ENCODE measurements at places on chromosomes 3 and 15. TPM values are rescaled to one million over a fixed set of nuclear protein-coding genes. Genes with fewer than 3 reads are reported as not detected.

DNA sequence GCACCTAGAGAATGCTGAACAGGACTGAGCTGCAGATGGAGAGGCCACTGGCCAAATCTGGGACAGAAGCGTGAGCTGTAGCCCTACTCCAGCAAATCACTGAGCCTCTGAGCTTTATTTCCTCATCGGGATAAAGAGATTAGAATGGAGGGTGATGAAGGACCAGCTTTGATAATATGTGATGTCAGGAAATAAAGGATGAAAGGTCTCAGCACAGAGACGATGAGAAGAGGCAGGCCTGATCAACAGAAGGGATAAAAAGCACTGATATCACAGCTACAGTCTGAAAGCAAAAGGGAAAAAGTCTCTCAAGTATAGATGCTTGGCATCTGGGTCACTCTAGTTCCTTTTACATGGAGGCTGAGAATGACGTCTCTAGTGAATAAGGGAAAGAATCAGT lies 70.0 kb downstream of the DHX30 start:
- ATAC-seq: no peak

- ATAC-seq: no peak
Observed at GRCh38 chr3:79885407-79885806, 117.6 kb upstream of the ROBO1 start.

- ATAC-seq: no peak
Observed at GRCh38 chr3:153291059-153291685, 129.1 kb downstream of the RAP2B start.

DNA sequence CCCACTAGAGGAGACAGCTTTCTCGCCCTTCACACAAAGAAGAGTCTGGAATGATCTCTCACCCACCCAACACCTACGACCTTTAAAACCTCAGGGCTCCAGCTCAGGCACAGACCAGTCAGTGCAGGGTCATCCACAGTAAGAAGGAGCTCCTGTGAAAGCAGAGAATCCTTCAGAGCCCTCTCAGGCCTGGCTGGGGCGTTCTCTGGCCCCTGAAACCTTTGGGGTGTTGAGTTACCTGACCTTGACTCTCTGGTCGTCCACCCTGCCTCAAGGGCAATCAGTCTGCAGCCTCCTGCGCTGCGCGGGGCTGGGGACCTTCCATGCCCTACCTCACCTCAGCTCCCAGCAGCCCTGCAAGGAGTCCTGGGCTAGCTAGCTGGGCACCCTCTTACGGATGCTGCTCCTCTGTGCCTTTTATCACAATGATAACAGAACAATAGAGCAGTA lies 106.2 kb downstream of the ADCY5 start:
- ATAC-seq: no peak

DNA sequence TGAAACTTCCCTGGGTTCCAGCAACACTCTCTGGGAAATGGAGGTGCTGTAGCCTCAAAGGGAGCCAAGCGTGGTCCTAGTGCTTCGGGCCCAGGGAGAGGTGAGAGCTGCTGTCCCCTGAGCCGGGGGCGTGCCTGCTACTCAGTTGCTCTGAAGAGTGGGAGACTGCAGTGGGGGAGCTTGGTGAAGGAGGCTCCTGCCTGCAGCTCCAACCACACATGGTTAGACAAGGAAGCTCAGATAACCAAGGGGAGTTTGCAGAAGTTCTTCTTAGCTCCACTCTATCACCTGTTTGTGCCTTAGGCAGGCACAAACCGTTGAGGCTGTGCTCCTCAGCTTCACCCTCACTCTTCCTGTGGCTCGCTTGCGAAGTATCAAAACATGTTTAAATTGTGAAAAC lies 53.6 kb upstream of the TRPM1 start:
- no peak for ATAC-seq

- no peak for ATAC-seq
Observed at GRCh38 chr15:80999623-81000036, 1.1 kb upstream of the TLNRD1 start.

TEX55 gene
- not detected for total RNA-seq

ACTC1 gene
- total RNA-seq: 8.1 TPM

NDN gene
- total RNA-seq: 85.8 TPM

All from gastroesophageal sphincter (tissue), 4 donors.